Panc1 (cell line): ENCODE measurements at places on chromosomes 5 and 9. TPM values are rescaled to one million over a fixed set of nuclear protein-coding genes. Genes with fewer than 3 reads are reported as not detected.

DNA sequence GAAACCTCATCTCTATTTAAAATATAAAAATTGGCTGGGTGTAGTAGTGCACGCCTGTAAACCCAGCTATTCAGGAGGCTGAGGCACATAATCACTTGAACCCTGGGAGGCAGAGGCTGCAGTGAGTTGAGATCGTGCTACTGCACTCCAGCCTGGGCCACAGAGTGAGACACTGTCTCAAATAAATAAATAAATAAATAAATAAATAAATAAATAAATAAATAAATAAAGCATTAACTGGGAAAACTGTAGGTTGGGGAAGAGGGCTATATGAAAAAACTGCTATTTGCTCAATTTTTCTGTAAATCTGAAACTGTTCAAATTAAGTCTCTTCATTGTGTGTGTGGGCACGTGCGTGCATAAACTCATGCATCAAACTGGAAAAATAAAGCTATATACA is 59.9 kb upstream of the RAPGEF6 start:
- no peak for DNase-seq

CCDC180 gene
- total RNA-seq: 2.9 TPM

DNA sequence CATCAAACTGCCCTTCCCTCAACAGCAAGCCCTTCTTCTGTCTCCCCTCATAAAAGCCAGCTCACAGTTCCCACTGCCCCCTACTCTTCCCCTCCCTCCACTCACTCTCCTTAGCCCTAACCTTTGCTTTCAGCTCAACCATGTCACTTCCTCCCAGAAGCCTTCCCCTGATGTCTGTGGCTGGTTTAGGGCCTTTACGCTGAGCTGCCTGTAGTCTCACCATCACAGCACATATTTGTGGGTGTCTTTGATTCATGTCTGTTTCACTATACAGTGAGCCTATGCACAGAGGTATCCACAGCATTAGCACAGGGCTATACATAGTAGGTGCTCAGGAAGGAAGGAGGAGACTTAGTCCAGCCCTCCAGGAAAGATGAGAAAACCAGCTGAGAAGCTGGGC is 34.7 kb downstream of the C9orf50 start:
- DNase-seq: no peak

FBXO10 gene
- 39.8 TPM for total RNA-seq

DNA sequence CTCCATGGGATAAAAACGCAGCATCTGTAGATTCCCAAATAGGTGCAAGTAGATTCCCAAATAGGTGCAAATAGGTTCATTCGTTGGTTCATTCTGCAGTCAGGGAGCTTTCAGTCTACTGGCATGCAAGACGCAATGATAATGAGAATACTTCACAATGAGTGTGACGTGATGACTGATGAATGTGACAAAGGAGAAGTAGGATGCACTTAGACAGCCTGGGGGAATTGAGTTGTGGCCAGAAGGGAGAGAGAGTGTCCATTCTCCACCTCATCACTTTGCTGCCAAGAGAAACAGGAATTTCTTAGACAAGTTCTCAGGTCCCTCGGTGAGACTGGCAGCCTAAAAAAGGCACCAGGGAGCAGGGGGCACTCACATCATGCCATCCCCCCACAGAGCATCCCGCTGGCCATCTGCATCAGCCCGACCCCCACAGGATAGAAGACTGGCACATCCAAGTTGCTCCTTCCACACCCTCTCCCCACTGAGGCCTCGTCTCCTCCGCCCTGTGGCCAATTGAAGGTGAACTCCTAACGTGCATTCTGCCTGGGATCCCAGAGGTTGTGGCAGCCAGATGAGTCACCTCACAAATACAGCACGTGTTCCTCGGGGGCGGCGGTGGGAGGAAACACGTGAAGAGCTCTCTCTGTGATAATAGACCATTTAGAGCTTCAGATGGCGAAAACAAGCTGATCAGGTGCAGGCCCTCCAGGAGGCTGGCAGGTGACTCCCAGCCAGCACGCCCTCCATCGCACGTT is 19.9 kb upstream of the KCNIP1 start:
- no peak for DNase-seq

GRCh38 chr9:121640076-121640475 is 11.4 kb upstream of the DAB2IP start:
- no peak for DNase-seq

GRCh38 chr5:143447983-143448382 is 44.5 kb upstream of the NR3C1 start:
- no peak for DNase-seq
